Stimulated activated CD8-positive, alpha-beta memory T cell treated with anti-CD3 and anti-CD28 coated beads, Interleukin-4, amount 100 ng/mL, for 1 hour (primary cell): ENCODE measurements at places on chromosomes 5 and 9.

DNA sequence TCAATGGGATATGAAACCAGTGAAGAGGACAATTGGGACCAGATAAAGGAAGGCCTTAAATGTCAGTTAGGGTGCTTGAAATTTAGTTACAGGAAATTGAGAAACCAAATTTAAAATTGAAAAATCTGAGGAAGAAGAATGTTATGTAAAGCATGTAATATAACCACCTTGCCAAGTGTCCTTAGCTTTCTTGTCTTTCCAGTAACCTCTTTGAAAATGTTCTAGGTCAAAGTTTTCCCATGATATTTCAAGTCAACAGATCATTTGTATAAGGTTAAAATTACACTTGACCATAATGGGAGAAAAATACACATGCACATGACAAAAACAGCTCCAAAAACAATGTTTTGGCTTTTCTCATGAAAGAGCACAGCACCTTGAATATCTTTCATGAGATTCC, 21.1 kb downstream of the LOX start:
- DNase-seq, result no peak

DNA sequence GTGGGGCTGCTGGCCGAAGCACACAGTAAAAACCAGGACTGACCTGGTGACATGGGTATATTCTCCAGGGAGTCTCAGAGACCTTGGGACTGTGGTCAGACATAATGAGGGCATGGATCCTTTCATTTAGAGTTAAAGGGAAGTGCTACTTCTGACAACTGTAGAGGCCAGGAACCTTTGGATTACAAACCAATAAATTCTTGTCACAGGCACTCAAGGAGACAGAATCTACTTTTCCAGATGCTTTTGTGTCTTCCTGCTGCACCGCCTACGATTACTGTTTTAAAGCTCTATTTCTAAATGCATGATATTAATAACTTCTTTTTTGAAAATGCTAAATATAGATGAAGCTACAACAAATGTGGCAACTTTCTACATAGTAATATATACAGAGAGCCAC, 106.5 kb upstream of the LPAR1 start:
- no peak for DNase-seq

- DNase-seq, result no peak
Measured at GRCh38 chr9:110148384-110148783, 59.6 kb downstream of the C9orf152 start.

- no peak for DNase-seq
Measured at GRCh38 chr9:126428534-126429175, 102.0 kb downstream of the MVB12B start.

DNA sequence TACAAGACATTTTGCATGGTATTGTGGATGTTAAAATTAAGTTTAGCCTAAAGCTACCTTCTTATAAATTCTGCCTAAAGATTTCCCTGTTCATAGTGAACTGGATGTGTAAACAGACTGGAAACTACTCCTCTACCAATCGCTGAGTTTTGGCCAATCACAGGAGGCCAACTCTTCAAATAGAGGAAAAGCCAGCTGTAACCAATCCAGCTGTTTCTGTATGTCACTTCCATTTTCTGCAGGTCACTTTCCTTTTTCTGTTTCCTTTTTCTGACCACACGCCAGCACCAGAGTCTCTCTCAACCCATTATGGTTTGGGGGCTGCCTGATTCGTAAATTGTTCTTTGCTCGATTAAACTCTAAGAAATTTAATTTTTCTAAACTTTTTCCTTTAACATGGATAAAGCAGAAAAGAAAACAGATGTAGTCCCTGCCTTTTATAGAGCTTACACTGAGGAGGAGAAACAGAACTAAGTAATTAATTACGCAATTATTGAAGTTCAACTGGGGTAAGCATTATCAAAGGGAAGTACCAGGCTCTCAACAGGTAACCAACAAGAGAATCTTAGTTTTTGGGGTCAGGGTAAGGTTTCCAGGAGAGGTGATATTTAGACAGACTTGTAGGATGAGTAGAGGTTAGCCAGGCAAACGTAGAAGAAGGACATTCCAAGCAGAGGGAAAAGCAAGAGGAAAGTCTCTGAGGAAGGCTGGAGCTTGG, 27.7 kb downstream of the RANBP3L start:
- no peak for DNase-seq

- no peak for DNase-seq
Measured at GRCh38 chr5:63483338-63483737, 478.9 kb downstream of the HTR1A start.

- DNase-seq, result no peak
Measured at GRCh38 chr5:102130386-102130785, 165.7 kb downstream of the SLCO4C1 start.

DNA sequence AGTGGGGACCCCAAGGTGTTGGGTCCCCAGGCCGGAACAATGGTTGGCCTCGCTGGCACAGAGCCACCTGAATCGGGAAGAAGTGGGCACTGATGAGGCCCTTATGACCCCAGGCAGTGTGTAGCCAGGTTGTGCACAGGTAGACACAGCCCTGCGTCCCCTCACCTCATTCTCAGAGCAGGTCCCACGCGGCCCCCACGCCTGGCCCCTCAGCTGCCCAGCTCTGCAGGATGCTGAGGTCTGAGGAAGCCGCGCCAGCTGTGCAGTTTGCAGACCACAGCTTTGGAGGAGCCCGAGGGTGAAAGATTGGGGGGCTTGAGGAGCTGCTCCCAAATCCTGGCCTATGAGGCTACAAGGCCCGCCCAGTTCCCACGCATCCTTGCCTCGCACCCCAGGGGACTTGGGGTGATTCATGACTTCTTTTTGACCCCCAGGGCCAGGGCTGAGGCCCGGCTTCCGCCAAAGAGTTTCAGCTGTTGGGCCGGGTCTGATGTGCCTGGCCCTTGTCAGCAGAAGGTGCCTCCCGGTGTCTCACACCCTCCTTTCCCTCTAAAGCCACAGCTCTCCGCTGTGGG, 87.8 kb upstream of the PHYKPL start:
- no peak for DNase-seq

GRCh38 chr5:56039985-56040384, 45.2 kb upstream of the IL6ST start:
- no peak for DNase-seq

GRCh38 chr9:137045294-137046087, 486 bp downstream of the NPDC1 start:
- no peak for DNase-seq

DNA sequence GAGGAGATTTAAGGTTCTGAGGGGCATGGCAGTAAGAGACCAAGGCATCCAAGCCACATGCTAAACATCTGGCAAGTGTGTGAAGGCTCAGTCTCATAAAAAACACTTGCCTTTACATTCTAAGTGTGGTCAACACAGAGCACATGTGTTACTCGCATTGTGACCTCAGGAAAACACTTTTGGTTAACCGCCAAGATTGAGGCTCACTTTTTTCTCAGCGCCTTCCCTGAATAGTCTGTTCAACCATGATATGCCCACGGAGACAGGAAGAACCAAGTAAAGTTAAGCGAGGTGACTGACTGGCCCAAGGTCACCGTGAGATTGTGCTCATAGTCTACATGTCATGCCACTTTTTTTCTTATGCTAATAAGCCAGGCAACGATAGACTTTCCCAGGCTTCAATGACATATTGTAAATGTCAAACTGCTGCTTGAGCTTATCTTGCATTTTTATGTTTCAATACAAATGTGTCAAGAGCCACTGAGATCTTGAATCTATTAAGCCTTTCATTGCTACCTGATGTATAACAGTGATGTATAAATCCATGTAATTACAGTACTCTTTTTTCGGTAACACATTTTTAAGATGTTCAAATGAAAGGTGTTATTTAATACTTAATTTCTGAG, 21.1 kb upstream of the IL9 start:
- DNase-seq, result no peak

- DNase-seq, result no peak
Measured at GRCh38 chr9:98522487-98522886, 186.2 kb downstream of the GABBR2 start.

DNA sequence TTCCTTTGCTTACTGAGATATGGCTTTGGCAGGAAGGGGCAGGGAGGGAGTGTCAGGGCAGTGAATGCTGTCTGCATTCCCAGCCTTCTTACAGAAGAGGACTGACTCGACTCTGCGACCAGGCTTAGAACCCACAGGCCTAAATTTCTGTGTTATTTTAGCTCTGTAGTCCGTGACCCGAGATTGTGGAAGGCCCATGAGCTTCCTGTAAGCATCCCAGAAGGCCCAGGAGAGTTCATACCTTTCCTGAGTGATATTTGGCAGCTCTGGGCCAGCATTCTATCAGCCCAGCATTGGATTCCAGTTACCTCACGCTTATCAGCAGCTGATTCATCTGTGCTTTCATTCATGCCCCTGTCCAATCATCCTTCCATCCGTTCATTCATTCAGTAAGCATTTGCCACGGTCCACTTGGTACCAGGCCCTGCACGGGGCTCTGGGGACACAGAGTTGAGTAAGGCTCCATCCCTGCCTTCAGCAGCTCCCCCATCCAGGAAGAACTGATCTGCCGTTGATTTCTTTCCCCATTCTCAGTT, 28.2 kb upstream of the RPL26L1 start:
- no peak for DNase-seq

- DNase-seq, result no peak
Measured at GRCh38 chr5:149135536-149136201, 5.6 kb upstream of the ABLIM3 start.

DNA sequence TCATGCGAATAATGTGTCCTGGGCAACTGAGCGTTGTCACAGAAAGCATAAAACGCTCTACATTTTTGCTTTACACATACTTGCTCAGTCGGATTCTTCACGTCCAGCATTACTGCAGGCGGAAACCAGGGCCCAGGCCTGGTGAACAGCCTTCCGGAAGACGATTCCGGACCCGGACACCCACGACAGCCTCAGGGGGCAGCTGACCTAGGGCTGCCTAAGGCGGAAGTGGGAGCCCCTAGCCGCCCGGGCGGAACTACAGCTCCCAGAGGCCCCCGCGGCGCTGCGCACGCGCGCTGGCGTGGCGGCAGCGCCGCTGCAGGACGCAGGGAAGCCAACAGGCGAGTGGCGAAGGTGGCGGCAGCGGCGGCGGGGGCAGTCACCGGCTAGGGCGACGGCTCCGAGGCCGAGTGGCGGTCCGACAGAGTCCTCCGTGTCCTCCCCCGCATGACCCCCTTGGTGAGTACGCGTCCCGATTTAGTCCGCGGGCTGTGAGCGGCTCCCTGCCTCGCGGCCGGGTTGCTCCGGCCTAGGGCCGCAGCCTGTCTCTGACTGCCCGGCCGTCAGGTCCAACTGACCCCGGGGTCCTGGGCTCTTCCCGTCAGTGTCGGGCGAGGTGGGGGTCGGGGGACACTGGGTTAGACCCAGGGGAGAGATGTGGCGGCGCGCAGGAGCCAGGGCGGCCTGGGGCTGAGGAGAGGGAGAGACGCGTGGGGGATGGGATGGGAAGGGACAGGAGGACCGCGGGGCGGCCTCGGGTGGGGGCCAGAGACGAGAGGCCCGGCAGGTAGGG, at the start of gene GAPVD1:
GAPVD1 (plus strand) TSS at position 326 of the 793 bp plus-strand sequence. CDS start 37,096 bp downstream, outside the sequence.
- peak; percentile 73 for DNase-seq

- no peak for DNase-seq
Measured at GRCh38 chr5:129591508-129592160, 131.5 kb downstream of the ADAMTS19 start.

GRCh38 chr5:10264604-10265003, 14.5 kb downstream of the CCT5 start:
- no peak for DNase-seq

DNA sequence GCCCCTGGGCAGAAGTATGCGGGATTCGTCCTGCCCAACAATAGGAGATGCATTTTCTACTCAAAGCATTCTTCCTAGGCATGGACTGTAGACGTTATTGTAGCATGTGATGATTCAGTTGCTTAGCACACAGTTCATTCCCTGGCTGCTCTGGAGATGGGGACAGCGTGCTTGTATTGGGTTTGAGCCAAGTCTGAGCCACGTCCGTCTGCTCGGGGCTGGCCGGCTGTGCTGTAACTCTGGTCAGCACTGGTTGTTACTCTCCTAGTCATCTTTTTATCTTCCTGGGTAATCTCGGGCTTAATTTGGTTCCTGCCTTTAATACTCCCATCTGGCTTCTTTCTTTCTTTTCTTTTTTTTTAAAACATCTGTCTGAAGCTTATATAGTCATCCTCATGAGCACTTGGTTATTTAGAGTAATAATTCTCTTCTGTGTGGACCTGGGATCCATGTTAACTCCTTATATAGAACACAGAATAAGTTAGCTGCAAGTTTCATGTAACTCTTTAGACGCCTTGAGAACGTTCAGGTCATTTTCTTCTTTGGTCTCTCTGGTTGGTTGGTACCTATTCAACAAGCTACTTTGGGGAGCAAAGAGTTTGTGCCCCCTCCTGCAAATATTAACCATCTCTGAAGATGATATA, 118.8 kb upstream of the RPS23 start:
- no peak for DNase-seq

GRCh38 chr5:163309914-163310313, 127.5 kb upstream of the CCNG1 start:
- DNase-seq, result no peak

DNA sequence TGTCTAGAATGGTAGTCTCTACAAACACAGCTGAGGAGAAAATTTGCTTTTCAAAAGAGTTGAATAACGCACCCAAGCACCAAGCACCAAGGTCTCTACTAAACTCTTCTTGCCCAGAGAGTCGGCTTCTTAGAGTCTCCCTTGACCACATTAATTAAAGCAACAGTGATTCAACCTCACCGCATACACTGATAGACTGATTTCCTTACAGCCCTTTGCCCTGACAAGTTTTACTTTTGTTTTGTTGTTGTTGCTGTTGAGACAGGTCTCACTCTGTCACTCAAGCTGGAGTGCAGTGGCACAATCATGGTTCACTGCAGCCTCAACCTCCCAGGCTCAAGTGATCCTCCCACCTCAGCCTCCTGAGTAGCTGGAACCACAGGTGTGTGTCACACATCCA, 1035.7 kb upstream of the DMAC1 start:
- no peak for DNase-seq

GRCh38 chr5:170625221-170626165, 121.7 kb downstream of the KCNIP1 start:
- no peak for DNase-seq

GRCh38 chr5:100600298-100600994, 65.3 kb downstream of the FAM174A start:
- no peak for DNase-seq

- peak; percentile 1 for DNase-seq
Measured at GRCh38 chr5:55533521-55534435, 986 bp downstream of the PLPP1 start.

GRCh38 chr9:755454-756381, 85.8 kb upstream of the DMRT1 start:
- no peak for DNase-seq

- DNase-seq, result no peak
Measured at GRCh38 chr9:137836831-137837241, 40.7 kb upstream of the CACNA1B start.

- DNase-seq, result no peak
Measured at GRCh38 chr9:136597141-136597885, 51.5 kb upstream of the NOTCH1 start.

GRCh38 chr5:134103397-134103796, 11.1 kb upstream of the TCF7 start:
- DNase-seq, result no peak

GRCh38 chr9:33300546-33300945, 10.2 kb downstream of the NFX1 start:
- no peak for DNase-seq

DNA sequence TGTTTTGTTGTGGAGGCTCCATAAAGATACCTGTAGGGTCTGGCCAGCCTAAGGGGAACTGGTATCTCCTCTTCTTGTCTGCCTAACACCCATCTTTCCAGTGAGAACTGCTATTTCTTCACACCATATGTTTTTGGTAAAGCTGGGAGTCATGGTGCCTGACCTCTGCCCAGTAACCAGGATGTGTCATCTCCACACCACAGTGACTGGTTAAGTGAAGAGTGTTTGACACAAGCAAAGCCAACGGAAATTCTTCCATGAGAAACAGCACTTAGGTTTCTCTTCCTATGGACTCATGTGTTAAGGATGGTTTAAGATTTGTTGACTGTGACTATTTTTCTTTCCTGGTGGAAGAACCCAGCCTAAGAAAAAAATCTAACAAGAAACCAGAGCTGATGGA, 111.5 kb downstream of the HTR4 start:
- DNase-seq, result no peak
